ENCODE measurements at places on chromosomes 3 and 15.
A peak's percentile ranks its signal among the peaks of the same experiment; 100 is the strongest.

DNA sequence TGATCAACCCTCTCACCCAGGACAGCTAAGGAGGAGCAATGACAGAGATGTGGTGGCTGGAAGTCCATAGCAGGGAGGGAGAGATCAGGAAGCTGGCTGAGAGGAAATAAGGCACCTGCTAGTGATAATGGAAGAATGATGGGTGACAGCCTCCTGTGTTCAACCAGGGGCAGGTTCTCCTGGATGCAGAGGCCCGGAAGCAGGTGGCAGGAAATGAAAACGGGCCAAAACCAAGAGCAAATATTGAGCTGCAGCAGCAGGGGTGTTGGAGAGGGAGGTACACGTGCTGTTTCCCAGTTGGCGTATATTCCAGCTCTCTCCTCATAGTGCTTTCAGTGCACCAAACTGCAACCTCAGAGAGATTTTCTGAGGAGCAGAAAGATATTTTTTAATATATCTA is 213.4 kb upstream of the TBL1XR1 start:
- DNase-seq: no peak

DNA sequence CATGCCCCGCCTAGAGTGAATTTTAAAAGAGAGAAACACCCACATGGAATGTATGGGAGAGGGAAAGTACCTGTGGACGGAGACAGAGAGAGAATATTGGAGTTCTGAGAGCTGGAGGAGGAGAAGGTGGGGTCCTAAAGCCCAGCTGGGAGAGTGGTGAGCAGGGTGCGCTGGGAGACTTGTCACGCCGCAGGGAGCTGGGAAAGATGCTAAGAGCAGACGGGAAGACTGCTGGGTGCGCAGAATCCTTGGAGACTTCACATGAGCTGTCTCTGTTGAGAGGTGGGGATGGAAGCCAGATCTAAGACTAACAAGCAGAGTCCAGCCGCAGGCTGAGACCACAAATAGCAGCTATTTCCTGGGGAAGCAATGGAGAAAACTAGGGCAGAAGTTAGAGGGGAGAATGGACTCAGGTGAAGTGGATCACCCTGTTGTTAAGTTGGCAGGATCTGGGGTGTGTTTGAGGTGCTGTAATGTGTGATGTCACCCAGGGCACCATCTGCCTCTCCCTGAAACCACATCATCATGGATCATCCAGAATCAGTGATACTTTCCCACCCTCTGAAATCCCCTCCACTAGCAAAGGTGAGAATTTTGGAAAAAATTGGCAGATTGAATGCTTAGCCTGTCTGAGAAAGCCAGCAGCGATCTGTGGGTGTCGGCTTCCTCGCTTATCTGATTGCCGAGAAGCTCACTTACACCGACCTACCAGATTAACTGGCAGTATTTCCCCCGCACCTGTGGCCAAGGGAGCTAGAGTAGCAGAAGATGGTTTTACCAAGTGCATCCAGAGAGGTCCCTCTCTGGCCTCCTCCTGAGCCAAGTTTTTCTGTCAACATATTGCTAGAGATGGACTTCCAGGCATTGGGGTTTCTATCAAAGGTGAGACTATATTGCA is 174.8 kb upstream of the BHLHE40 start:
- DNase-seq: peak; percentile 48

DNA sequence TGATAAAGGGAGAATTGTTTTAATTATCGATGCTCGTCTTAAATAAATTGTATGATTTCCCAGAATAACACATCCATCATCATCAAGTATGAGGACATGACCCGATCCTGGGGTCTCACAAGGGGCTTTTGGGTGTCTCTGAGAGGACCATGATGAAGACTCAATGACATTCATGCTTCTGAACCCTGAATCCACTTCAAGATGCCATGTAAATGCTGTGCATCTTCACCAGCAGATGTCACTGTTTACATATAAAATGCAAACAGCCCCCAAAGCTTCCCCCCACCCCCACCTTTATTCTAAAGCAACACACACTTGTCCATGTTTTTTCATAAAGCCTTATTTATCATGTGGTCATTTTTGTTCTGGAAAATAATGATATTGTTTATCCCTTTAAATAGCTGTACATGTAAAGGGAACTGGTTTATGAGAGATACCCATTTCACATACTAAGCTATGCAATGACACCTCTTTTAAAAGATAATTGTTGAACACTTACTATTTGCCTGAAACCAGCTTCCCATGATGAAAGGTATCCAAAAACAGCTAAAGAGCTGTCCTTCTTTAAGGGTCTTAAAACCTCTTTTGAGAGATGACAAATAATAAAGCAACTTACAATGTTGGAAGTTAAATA is 69.7 kb upstream of the UBE3A start:
- no peak for DNase-seq

DNA sequence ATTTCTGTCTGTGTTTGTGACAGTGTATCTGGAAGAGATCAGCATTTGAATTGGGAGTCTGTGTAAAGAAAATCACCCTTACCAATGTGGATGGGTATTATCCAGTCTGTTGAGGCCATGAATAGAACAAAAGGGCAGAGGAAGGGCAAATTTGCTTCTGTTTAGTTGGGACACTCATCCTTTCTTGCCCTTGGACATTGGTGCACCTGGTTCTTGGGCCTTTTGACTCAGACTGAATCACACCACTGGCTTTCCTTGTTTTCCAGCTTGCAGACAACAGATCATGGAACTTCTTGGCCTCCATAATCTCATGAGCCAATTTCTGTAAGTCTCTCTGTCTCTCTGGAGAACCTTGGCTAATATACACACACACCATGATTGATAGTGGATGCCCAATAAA is 164.4 kb upstream of the SGO1 start:
- no peak for DNase-seq

DNA sequence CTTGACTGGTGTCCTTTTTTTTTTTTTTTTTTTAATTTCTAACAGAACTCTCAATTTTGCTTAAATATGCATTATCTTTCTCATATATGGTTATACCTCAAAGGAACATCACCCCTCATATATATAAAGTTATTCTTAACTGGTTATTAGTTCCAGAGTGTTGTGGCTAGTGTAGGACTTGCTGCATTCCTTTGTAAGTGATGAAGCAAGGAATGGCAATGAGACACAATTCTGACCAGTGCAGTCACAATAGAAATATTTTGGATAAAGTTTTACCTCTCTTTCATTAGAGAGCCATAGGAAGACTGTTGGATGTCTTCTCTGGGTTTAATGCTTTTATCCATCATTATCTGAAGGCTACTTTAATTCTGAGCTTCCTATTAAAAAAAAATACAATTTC is 75.5 kb upstream of the CBLB start:
- DNase-seq: no peak

DNA sequence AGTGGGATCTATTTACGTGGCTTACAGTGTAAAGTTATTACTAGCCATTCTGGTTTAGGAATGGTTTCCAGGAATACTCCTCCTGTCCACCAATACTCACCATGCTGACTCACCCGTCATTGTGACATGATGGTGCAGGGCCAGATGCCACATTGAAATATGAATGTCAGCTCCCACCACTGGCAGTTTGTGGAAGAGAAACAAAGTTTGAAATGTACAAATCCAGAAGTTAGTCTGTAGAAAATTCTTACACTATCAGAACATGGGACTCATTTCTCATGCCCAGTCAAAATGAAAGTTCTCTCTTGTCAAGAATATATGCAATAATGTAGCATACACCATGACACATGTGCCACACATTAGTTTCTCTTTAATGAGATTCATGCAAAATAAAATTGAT is 14.4 kb upstream of the TSPAN3 start:
- DNase-seq: peak; percentile 26

DNA sequence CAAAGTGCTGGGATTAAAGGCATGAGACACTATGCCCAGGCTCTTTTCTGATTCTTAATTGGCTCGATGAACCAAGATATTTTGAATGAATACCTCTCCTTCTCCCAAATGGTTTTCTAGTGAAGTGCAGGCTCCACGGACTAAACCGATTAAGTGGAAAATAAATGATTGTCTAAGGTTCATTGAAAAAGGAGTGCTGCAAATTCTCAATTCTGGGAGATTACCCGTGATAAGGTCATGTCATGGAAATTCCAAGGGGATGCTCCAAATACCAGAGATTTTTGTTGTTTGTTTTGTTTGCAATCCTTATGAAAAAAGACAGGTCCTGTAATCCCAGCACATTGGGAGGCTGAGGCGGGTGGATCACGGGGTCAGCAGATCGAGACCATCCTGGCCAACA is 406.9 kb upstream of the TBL1XR1 start:
- no peak for DNase-seq

DNA sequence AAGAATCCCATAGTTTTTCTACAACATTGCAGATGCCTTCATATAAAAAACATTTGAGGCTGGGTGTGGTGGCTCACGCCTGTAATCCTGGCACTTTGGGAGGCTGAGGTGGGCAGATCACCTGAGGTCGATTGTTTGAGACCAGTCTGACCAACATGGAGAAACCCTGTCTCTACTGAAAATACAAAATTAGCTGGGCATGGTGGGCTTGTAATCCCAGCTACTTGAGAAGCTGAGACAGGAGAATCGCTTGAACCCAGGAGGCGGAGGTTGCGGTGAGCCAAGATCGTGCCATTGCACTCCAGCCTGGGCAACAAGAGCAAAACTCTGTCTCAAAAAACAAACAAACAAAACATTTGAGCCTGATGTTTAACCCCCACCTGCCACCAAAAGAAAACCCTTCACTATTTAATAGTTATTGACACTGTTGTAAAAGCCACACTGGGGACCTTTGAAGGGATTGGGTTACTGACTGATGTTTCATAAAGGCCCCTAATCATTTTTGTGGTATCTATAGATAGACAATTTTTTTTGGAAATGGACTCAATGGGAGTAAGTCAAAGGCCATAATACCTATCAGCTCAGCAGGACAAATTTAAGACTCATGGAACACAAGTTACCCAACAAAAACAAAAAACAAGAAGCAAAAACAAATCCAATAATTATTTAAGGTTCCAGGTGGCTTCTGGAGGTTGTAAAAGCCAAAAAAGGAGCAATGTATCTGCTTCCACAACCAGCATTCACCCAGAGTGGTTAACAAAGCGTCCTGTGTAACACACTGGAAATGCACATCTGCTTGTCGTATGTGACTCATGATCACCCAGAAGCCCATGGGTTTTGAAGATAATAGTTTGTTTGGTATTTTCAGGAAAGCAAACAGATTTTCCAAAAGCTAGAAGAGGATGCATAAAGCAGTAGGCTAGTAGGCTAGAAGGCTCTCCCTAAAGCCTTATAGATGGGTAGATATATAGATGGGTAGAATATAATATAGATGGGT is 41.2 kb downstream of the CDCP1 start:
- peak; percentile 14 for DNase-seq

DNA sequence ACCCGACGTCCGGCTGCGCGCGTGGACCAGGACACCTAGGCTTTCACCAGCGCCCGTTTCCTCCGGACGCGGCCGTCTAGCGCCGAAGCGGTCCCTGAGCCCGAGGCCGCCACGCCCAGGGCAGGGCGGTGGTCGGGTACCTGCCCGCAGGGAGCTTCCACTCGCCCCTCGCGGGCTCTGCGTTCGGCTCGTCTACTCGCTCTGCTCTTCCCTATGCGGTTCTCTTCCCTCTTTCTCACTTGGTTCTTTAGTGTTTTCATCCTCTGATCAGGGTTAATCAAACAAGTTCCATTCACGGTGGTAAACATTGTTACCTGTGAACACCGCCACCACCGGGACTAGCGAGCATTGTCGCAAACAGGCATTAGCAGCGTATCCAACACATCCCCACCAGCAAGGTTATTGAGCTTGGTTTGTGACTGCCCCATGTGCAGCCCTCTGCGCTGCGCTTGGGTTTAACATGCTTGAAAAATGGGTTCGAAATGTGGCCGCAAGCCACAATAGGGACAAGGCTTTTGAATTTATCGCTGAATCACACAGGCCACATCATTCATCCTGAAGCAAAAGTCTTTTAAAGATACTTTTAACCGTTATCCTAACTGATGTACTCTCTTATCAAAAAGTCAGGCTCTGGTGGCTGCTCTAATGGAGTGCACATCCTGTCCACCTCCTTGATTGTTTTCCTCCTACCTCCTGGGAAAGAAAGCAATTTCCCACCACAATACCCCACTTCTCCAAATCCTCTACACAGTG is 843 bp upstream of the CD47 start:
- DNase-seq: peak; percentile 57

GRCh38 chr15:27059610-27060202 is 88.7 kb downstream of the GABRG3 start:
- peak; percentile 51 for DNase-seq

GRCh38 chr15:94586099-94586498 is 354.7 kb downstream of the MCTP2 start:
- no peak for DNase-seq

DNA sequence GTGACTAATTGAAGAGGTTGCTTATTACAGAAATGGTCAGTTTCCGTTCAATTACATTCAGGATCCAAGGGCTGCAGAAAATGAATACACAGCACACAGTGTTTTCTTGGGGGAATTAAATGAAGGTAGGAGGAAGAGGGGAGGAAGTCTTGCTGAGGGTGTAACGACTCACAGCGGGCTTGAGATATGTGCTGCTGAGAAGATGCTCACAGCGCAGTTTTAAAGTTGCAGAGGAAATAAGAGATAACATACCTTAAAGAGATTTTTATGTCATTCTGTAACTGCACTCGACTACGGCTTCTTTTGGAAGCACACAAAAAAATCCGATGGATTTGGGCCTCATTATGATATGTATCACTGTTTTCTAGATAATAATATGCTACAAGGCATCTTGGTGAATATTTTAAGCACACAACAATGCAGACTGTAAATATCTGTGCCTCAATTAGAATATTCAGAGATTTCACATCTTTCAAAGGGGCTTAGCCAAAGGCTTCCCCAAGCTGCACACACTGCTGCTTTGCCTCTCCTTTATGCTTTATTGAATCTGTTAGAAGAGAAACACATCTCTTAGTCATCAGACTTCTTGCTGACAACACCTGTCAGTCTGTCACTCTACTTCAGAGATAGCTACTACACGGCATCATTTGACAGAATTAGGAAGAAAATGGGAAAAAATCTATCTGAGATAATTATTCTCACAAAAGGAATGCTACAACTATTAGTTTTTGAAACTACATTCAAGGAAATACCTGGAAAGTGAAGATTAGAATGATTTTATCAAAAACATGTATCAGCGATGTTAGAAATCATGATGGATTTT is 773.2 kb downstream of the OTOL1 start:
- DNase-seq: no peak

DNA sequence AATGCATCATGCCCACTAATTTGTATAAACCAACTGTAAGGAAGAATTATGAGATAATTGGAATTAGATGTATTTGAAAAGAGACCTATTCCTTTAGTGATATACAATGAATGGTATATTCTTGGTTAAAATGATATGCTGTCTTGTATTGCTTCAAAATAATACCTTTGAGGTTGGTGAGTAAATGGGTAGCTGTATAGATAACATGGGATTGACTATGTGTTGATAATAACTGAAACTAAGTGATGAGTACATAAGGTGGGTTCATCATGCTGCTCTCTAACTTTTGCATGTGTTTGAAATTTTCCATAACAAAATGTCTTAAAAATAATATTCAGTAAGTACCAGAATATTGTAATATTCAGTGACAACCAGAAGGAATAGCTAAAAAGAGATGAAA is 272.6 kb upstream of the ZPLD1 start:
- no peak for DNase-seq
